ENCODE measurements at places on chromosomes 13 and 19. TPM values are rescaled to one million over a fixed set of nuclear protein-coding genes. Genes with fewer than 3 reads are reported as not detected.

Gene CALR3
- total RNA-seq = not detected

Gene LAIR1
- not detected for total RNA-seq

Gene KCNJ14
- total RNA-seq = 0.02 TPM

Gene CEACAM7
- not detected for total RNA-seq

Gene SLC1A6
- not detected for total RNA-seq

Gene UHRF1
- total RNA-seq = 60.1 TPM

Gene ZNF154
- total RNA-seq = not detected

Gene PSG3
- 0.64 TPM for total RNA-seq

Gene HSH2D
- total RNA-seq = 11.1 TPM

Gene PRR22
- 0.07 TPM for total RNA-seq

Gene PTH2
- total RNA-seq = not detected

Gene ICAM5
- total RNA-seq = 6.1 TPM

Gene DCT
- total RNA-seq = not detected

Gene PRTN3
- not detected for total RNA-seq

Gene ETV2
- not detected for total RNA-seq

Gene ZFR2
- not detected for total RNA-seq

Gene ZNF665
- 8.2 TPM for total RNA-seq
